Stimulated activated CD4-positive, alpha-beta T cell treated with anti-CD3 and anti-CD28 coated beads, Interleukin-4, amount 100 ng/mL, for 4 hours (primary cell): ENCODE measurements at places on chromosomes 2 and 18.

DNA sequence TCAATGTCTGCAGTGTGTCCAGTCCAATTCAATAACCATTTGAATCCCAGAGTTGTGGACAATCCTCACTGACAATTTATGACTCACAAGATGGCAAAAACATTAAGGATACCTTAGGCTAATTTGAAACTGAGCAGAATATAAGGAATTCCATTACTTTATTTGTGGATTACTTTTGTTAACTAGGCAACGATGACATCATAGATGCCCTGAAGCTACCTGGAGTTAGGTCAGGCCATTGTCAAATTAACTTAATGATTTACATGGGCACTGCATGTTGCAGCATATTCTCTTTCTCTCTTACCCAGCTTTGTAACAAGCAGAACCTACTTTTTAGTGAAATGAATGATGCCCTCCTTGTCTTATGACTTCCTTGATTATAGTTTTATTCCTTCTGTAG, 100.0 kb upstream of the CDCA7 start:
- DNase-seq: no peak

DNA sequence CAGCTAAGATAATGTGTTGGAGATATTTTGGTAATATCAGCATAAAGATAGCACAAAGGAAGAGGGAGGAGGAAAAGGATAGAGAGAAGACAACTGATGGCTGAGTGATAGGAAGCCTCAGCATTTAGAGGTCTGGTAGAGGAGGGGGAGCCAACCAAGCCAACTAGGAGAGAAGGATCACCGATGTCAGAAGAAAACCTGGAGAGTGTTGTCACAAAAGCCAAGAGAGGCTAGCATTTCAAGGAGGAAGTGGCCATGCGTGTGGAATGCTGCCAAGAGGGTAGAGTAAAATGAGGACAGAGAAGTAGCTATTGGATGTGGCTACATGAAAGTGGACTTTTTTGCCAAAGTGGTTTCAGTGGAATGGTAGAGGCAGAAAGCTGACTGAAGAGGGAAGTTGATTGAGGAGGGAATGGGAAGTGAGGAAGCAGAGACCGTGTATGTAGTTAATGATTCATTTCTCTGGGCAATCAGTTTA, 34.3 kb downstream of the LCLAT1 start:
- no peak for DNase-seq

- DNase-seq: no peak
Observed at GRCh38 chr18:63427558-63427957, 5.3 kb upstream of the VPS4B start.

- DNase-seq: no peak
Observed at GRCh38 chr2:60745330-60745729, 10.7 kb upstream of the PAPOLG start.
